ENCODE measurements at places on chromosomes 4 and X.

DNA sequence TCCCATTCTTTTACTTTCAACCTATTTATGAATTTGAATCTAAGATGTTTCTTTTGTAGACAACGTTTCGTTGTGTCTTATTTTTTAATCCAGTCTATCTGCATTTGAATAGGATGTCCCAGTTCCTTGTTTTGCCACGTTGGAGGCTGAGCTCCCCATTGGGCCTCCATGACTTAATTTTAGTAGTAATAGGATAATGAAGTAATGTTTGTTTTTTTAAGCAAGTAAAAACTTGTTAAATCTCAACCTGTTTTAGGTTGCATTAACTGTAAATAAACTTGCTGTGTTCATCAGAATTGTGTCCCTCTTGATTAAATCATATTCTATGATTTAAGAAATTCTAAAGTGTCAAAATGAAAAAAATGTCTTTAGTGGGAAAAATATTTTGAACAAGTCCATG, 25.3 kb downstream of the SLAIN2 start:
- DNase-seq: no peak

DNA sequence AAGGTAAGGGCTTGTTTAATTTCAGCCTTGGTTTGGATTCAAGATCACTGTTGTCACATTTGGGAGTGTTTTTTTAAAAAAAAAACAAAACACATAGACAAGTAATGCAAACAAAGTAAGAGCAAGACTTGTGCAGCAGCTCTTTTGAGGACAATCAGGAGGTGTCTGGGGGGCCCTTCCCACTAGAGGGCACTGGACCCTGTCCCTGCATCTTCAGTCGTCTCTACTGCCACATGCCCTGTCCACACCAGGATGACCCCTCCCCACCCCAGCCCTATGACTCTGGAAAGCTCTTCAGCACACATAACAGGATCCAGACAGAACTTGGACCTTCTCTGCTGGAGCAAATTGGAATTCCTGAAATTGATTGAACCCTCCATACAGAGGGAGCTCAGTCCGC, 71.0 kb downstream of the USP46 start:
- no peak for DNase-seq

GRCh38 chrX:7574325-7574724, 268.6 kb upstream of the VCX start:
- no peak for DNase-seq

GRCh38 chr4:185138161-185138560, 4.9 kb upstream of the SLC25A4 start:
- no peak for DNase-seq

GRCh38 chr4:6972911-6973310, 63.3 kb downstream of the TBC1D14 start:
- DNase-seq: no peak

- no peak for DNase-seq
Observed at GRCh38 chr4:172871381-172871780, 297.2 kb upstream of the GALNT7 start.

- no peak for DNase-seq
Observed at GRCh38 chr4:164440199-164440598, 313.7 kb upstream of the SMIM31 start.

- no peak for DNase-seq
Observed at GRCh38 chrX:130216320-130216719, 44.6 kb downstream of the RAB33A start.

DNA sequence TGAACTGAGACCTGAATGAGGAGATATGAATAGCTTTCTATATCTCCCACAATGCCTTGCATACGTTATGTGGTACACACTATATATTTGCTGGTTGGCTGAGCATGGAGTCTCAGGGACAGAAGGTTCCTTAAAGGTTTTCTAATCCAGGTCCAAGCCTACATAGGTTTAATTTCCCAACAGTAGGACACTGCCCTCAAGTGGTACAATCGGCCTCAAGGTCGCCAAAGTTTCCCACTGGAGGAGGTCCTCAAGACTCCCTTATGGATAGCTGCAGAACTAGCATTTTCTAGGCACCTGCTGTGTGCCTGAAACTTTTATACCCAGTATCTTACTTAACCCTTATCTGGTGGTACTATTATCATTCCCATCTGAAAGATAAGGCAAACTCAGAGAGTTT, 21.0 kb upstream of the EFNB1 start:
- no peak for DNase-seq

DNA sequence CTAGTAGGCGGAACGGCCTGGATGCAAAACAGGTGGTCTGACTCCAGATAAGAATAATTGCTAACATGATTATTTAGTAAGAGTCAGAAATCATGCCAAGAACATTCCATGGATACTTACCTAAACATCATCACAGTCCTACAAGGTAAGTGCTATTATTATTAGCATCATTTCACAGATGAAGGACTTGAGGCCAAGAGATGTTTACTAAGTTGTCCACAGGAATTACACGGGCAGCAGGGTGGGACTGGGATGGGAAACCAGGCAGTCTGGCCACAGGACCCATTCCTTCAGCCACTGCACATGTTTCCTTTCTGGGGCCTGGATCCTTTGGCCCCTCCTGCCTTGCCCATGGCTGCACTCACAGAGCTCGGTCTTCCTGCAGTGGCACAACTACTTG, 48.3 kb downstream of the ANAPC4 start:
- no peak for DNase-seq

DNA sequence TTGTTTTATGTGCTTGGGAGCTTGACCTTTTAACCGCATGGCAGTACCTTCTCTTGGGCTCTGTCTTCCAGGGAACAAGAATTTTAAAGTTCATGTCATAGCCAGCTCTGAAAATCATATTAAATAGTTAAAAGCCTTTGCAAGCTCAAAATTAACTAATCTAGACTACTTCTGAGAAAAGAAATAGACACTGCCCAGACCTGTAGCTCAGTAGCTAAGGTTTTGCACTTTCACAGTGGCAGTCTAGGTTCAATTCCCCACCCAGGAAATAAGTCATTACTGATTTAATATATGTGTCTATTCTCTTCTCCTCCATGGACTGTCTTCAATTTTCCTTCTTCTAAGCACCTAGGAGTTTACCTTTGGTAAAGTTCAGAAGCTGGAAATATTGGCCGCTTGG, 27.4 kb downstream of the HSD17B11 start:
- DNase-seq: no peak

GRCh38 chrX:63250253-63250868, 100.8 kb downstream of the SPIN4 start:
- DNase-seq: no peak

GRCh38 chrX:94908171-94908570, 1234.2 kb downstream of the FAM133A start:
- no peak for DNase-seq

DNA sequence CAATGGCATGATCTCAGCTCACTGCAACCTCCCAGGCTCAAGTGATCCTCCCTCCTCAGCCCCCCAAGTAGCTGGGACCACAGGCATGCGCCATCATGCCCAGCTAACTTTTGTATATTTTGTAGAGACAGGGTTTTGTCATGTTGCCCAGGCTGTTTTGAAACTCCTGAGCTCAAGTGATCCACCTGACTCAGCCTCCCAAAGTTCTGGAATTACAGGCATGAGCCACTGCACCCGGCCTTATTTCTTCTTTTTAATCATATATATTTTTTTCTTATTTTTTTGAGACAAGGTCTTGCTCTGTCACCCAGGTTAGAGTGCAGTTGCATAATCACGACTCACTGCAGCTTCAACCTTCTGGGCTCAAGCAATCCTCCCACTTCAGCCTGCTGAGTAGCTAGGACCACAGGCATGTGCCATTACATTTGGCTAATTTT, 184.0 kb downstream of the TSPAN5 start:
- no peak for DNase-seq

- DNase-seq: no peak
Observed at GRCh38 chr4:27524224-27524623, 663.6 kb downstream of the STIM2 start.

DNA sequence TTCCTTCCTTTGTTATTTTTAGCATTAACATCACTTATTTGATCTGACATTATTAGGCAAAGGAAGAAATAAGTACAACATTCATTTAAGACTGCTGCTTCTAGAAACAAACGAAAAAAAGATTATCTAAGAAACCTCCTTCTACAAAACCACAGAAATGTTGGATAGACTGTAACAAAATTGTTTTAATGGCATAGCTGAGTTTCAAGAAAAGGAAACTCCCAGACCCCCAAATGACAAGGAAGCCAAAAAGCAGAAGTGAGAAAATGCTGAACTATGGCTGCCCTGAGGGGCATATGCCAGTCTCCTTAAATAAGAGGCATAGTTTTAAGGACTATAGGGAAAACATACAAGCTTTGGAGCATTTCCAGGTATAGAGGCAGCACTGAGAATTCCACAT, 1431.6 kb upstream of the TENM3 start:
- no peak for DNase-seq

DNA sequence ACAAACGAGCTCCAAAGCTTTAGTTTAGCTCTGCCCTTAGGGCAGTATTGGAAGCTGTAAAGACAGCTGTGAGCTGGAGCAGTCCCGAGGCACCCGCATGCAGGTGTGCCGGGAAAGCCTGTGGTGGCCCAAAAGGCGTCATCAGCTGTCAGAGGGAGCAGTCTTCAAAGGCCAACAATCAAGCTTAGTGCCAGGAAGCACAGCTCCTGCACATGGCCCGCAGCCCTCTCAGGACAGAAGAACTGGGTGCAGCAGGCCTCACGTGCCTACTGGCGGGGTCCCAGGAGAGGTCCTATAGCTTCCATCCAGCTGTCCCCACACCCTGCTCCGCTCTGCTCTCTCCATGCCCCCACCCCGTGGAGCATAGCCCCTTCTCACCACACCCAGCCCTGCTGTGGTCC, 92.2 kb upstream of the TRIM2 start:
- no peak for DNase-seq

- DNase-seq: no peak
Observed at GRCh38 chr4:111633663-111634266, 511.5 kb upstream of the FAM241A start.

DNA sequence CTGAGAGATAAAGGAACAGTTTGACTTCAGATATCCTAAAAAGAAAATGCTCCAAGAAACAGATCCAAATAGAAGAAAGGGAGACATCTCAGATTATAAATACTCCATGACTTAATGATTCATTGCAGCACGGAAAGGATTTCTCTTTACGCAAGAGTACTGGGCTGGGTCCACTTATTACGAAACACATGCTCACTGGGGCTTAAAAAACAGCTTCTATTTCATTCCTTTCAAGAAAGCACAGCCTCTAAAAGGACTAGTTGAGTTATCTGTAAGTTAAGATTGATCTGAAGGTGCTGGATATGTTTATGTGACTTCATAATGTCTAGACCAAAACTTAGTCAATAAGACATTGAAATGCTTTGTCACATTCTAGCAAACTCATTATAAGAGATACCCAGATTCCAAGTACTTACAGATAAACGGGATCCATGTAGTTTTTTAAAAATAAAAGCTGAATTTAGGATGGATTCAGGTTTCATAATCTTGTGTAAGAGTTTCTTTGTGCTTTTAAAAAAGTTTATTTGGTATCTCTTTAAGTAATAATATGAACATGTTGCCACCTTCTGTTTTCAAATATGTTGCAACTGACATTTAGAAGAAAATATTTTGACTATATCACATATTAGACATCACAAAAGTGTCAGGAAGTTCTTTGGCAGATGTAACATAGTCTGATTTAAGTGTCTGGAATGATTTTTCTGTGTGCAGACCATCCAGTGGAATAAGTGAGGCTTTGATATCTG, 109.5 kb upstream of the MYOZ2 start:
- DNase-seq: no peak

GRCh38 chr4:70589785-70590184, 2.3 kb upstream of the AMBN start:
- DNase-seq: no peak

DNA sequence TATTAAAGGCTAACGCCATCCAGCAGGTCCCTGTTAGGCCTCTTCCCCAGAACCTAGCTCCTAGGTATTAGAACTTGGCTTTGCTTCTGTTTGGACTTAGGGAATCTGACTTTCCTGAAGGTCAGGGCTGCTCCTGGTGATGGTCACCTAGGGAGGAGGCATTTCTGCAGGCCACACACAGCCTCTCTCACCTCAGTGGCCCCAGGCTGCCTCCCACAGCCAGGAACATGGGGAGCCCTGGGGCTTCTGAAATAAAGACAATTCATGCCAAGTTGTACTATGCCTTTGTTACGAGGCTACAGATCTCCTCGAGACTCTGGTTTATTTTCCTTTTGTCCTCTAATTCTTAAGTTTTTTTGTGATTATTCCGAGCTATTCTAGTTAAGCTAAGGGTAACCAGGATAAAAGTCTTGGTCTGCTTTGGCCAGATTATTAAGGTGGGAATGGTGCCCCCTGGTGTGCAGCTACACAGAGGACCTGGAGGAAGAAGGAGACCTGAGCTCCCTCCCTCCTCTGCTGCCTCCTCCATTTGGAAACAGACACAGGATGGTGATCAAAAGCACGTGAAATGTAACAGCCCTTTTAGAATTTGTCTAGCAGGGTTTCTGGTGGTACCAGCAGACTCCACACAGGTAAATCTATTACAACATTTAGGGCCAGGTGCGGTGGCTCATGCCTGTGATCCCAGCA, 131.0 kb downstream of the DCLK2 start:
- DNase-seq: no peak

GRCh38 chr4:103097112-103097511, 2.5 kb downstream of the BDH2 start:
- DNase-seq: no peak

GRCh38 chrX:48541140-48541814, 1.8 kb downstream of the TBC1D25 start:
- no peak for DNase-seq

- DNase-seq: no peak
Observed at GRCh38 chr4:7778510-7779431, 160.9 kb downstream of the AFAP1 start.

GRCh38 chr4:73945674-73946449, 36.0 kb downstream of the PF4 start:
- no peak for DNase-seq

DNA sequence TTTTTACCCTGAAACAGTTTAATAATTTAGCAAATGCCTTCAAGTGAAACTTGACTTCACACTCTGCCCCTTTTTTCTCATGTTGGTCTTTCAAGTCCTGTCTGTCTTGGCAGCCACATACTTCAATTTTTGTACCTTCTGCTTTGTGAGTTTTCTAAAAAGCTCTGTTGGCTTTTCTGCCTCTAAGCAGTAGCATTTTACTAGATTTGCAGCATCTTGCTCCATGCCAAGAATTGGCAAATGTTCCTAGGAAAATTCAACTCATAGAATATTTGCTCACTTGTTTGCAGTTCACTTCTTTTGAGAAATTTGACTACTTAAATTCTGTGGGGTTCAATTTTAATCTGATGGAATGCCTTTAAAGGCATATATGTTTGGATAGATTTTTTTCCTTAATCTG, 59.2 kb downstream of the FAM47A start:
- no peak for DNase-seq

- DNase-seq: no peak
Observed at GRCh38 chr4:6703786-6704185, 5.9 kb downstream of the MRFAP1L1 start.
